COR-L47 (cell line): ENCODE measurements at places on chromosomes 5 and 9.

GRCh38 chr9:97842960-97843359 lies 10.1 kb upstream of the FOXE1 start:
- DNase-seq, result no peak

- no peak for DNase-seq
These were observed 47.7 kb downstream of the CNTRL start for GRCh38 chr9:121122246-121123032.

GRCh38 chr5:62494772-62495171 lies 82.2 kb downstream of the IPO11 start:
- no peak for DNase-seq

- no peak for DNase-seq
These were observed 195.8 kb upstream of the KLF9 start for GRCh38 chr9:70610287-70610644.

- DNase-seq, result no peak
These were observed 196.2 kb upstream of the TUT7 start for GRCh38 chr9:86550401-86550800.

DNA sequence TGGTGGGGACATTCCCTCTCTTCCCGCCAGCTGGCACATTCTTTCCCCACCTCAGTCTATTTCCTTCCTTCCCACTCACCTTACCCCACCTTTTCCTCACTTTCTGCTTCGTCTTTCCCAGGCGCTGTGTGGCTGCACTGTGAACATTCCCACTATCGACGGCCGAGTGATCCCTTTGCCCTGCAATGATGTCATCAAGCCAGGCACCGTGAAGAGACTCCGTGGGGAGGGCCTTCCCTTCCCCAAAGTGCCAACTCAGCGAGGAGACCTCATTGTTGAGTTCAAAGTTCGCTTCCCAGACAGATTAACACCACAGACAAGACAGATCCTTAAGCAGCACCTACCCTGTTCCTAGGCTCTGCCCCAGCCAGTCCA lies 7.3 kb downstream of the DNAJB5 start:
- DNase-seq, result no peak

- DNase-seq, result no peak
These were observed 356.4 kb downstream of the EFNA5 start for GRCh38 chr5:107314330-107314729.

- no peak for DNase-seq
These were observed 54.0 kb upstream of the CNOT6 start for GRCh38 chr5:180439911-180440769.

DNA sequence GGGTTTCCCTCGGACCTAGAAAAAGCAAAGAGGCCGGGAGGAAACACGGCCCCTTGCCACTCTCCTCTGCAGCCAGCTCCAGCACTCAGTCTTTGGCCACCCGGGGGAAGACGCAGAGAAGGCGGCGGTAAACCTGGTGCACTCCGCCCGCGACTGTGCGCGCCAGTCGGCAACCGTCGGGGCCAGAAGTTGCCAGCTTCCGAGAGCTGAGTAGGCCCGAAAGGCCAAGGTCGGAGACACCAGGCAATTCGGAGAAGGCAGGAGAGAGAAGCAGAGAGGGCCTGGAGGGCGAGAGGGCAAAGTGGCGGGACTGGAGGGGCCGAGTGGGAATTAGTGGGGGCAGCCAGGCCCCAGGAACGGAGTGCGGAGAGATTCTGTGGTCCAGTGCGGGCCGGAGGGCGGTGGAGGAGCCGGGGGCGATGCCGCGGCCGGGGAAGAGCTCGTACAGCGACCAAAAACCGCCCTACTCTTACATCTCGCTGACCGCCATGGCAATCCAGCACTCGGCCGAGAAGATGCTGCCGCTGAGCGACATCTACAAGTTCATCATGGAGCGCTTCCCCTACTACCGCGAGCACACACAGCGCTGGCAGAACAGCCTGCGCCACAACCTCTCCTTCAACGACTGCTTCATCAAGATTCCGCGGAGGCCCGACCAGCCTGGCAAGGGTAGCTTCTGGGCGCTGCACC lies at the start of gene FOXB2:
Gene FOXB2, plus strand, starts transcription at position 420 of the 690 bp plus-strand sequence. Its CDS starts 0 bp downstream, at position 420.
- DNase-seq, result no peak

DNA sequence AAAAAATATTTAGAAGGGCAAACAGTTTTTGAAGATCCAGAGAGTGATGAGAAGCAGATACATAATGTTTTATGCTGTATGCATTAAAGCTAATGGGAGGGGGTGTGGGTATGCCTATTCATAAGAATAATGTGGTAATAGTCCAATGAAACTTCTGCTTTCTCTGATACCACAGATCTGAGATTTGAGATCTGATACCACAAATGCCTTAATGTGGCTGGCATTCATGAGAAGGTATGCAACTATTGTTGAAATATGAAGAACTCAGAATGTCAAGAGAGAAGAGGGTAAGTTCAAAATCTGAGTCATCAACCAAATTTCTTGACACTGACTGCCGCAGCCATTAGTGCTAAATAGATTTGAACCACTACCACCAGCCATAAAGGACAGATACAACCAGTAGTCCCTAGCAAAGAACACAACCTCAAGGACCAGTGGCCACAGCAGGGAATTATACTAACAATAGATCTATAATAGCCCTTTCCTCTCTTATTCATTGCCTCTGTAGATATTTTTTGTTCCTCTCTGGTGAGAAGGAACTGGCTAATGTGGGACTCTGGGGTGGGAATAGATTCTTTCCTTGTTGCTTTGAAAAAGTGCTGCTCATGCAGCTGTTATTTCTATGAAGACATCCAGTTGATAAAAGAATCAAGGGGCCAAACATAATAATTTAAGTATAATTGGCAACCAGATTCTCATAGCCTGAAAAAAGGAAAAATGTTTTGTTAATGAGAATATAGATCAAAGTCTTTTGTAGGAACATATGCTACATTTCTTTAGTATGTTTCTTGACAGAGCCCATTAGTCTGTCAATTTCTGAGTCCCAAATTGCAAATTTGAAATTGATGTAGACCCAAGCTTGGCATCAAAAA lies 256.5 kb upstream of the ZNF608 start:
- no peak for DNase-seq

GRCh38 chr9:121510766-121511550 lies 11.3 kb upstream of the GGTA1 start:
- no peak for DNase-seq

GRCh38 chr9:129777769-129778130 lies 24.9 kb upstream of the PTGES start:
- no peak for DNase-seq

DNA sequence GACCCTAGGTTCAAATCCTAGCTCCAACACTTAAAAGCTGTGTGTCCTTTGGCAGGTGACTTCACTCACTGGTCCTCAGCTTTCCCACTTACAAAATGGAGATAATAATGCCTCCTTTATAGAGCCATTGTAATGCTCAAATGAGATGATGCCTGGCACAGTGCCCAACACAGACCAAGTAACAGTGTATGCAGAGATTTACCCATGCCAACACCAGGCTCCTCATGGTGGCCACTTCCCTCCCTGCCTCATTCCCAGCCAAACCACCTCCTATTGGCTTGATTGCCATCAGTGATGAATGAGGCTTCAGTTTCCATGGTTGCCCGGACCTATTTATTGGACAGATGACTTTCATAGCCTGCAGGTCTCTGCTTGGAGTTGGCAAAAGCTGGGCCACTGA lies 469.4 kb downstream of the CDK5RAP2 start:
- peak; percentile 69 for DNase-seq

GRCh38 chr5:73464016-73464745 lies 15.6 kb upstream of the FOXD1 start:
- no peak for DNase-seq

DNA sequence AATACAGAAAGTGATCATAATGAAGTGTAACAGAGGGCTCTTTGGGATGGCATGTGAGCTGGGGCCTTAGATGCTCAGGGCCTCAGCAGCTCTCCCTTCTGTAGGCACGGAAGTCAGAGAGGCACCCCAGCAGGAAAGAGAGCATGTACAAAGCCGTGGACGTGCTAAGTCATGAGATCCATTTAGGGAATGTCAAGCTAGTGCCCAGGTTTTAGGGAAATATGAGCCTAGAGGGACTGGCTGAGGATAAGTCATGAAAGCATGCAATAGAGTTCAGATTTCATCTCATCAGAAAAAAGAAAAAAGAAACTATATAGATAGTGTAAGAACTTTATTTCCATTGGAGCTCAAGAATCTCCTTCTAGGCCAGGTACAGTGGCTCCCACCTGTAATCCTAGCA lies 379.5 kb upstream of the KLF4 start:
- DNase-seq, result no peak

DNA sequence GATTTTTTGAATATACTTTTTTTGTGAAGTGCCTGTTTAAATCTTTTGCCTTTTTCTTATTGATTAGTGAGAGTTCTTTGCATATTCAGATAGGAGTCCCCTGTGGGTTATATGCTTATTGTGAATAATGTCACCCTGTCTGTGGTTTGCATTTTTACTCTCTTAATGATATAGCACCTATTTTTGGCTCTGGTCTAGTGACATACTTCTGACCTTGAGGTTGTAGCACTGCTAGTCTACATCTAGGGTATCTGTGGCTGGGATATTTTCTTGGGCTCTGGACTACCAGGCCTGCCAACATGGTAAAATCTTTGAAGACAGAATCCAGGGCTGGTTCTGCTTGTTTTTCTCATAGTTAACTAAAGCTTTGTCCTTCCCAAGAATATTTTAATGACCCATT lies 13.5 kb upstream of the NKX2-5 start:
- DNase-seq, result no peak

DNA sequence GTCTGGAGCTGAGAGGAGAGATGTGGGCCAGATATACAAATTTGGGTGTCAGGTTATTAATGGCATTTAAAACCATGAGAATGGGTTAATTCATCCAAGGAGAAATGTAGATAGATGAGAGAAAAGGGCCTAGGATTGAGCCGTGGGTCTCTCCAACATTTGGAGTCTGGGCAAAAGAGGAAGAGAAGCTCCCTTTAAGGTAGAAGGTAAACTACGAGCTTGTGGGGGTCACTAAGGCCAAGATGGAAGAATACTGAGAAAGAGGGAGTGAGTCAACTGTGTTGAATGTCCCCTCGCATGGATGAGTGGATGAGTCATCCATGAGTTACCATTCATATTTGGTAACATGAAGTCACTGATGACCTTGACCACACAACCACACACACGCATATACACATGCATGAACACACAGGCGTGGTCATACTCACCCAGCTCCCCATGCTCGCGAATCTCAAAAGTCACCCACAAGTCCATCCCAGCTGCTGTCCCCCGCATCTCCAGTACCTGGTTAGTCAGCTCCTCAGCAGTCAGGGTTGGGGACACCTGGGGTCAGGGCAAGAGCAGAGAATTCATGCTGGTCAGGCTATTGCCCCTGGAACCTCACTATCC lies 6.8 kb upstream of the FCHSD1 start:
- no peak for DNase-seq

GRCh38 chr9:93133681-93134014 lies 403 bp downstream of the NINJ1 start:
- peak; percentile 4 for DNase-seq

GRCh38 chr5:97847920-97848631 lies 665.0 kb upstream of the RIOK2 start:
- DNase-seq, result no peak

DNA sequence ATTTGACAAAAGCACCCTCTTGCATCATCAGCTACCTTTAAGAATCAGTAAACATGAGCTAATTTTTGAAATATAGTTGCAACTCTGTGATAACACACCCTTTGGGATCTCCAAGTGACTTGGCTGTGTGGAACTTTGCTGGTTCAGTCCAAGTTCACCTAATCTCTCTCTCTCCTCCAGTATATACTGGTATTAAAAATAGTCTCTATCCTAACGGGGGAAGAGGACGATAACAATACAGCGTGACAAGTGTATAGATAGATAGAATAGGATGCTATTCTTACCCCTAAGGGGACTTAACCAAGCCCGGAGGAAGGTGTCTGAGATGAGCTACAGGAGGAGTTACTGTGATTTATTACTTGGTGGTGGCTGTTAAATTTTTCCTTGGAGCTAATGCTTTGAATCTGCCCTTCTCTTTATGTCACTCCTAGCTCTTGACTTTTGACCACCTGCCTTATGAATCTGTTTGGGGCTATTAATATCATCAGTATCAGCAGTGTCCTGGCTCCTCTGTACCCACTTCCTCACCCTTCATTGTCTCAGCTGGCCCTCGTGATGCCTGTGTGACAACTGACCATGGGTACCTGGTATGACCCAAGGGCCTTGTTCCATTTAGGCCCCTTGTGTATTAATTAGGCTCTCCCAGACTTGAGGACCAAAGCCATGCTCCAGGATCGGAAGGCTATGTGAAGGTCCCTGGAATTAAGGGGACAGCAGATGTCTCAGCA lies 223.9 kb downstream of the SREK1 start:
- no peak for DNase-seq

DNA sequence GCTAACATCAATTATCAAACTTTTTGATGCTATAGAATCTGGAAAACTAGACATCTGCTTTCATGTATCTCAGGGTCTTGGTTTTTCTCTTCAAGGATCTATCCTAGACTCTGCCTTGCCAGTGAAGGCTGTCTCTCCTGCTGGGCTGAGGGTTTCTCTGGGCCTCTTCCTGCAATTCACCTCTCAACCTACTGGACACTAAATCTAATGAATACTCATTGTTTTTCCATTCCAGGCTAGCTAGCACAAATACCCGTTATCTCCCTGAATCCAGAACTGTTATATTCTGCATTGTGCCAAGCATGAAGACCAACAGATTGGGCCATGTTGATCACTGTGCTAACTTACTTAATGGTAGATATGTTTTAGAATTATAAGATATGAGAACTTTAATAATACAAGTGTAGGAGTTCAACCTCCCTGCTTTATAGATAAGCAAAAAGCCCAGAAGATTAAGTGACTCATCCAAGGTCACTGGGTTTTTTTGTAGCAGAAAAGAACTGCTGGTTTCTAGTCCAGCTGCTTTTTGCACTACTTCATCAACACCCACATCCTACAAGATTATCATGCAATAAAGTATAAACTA lies 56.5 kb upstream of the RNF38 start:
- DNase-seq, result no peak

- no peak for DNase-seq
These were observed 19.6 kb downstream of the TCOF1 start for GRCh38 chr5:150376799-150377771.

GRCh38 chr9:104934691-104935500 lies 6.9 kb upstream of the ABCA1 start:
- no peak for DNase-seq

- DNase-seq, result no peak
These were observed 15.7 kb upstream of the AIF1L start for GRCh38 chr9:131080589-131080988.

- peak; percentile 32 for DNase-seq
These were observed 5.9 kb upstream of the TAL2 start for GRCh38 chr9:105656131-105656921.

- peak; percentile 44 for DNase-seq
These were observed 50.6 kb downstream of the SIL1 start for GRCh38 chr5:139147483-139148087.
